GM12891 (cell line): ENCODE measurements at places on chromosomes 4 and X.

DNA sequence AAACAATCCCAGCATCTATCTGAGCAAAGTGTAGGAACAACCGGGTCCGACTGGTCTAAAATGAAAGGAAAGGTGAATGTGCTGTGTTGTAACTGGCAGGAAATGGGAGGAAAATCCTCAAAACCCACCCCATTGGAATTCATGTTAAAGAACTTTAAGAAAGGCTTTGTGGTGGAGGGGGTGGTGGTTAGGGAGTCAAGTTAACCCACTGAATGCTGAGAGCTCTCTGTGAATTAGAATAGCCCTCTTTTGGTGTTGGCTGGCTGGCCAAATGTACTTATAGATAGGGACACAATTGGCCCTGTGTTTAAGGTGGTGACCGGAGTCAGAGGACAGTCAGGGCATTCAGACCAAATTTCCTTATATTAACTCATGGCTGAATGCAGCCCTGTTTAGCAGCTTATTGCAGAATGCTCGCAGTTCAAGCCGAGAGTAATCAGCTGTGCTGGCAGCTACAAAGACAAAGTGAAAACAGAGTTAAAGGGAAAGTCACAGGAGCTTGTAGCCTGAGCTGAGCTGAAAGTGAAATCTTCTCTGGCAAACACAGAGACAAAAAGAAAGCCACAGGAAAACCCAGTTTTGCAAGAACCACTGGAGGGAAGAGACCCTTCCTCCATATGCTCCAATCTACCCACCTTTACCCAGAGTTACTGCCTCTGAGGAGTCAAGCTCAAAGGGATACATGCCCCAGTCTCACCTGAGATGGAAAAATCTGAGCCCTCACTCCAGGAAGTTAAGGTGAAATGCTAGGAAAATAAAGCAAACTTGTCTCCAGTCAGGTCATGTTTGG lies 38.5 kb upstream of the UGT2B7 start:
- no peak for DNase-seq

DNA sequence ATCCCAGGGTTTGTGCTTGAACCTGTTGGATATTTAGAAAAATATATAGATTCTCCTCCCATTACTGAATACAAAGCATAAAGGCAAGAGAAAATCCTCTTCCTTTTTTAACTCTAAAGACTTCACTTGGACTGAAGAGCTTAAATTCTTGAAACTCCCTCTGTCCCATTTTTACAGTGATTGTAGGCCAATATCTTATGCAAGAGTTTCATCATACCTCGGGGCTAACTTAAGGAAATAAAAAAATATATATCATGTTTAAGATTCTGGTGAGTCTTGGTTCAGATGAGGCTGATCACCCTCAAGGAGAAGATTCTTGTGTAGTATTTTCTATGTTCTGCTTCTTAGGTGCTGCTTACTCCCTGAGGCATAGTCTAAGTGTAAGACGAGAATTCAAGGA lies 1449.6 kb downstream of the C4orf33 start:
- DNase-seq, result no peak

- no peak for DNase-seq
Measured at GRCh38 chr4:177012918-177013545, 220.3 kb upstream of the VEGFC start.

- no peak for DNase-seq
Measured at GRCh38 chr4:89595125-89595789, 241.7 kb downstream of the SNCA start.

DNA sequence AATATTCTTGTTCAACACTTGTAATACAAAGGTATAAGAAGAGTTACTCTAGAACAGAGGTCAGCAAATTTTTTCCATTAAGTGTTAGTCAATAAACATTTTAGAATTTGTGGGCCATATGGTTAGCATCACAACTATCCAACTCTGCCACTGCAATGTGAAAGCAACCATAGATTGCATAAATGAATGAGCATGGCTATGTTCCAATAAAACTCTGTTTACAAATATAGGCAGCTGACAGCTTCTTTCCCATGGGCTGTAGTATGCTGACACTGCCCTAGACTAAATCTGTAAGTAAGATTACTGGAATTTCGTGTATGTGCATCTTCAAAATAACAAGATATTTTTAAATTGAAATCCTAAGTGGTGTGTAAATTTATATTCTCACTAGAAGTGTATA lies 73.7 kb downstream of the GABRA2 start:
- no peak for DNase-seq

DNA sequence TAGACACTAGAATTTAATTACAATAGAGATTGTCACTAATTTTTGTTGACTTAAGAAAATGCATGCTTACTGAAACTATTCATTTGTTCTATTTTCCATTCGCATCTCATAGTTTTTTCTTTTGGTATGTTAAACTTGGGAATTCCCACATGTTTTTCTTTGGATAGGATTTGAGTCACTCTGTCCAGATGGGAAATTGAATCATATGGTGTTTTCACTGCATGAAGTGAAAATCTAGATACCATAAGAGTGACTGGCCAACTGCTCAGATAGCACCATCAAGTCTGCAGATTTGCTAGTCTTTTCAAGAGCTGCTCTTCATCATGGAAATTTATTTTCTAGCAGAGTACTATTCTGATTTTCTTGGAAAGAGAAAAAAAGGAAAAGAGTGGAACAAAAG lies 172.6 kb downstream of the FAM47B start:
- DNase-seq, result no peak

- DNase-seq, result no peak
Measured at GRCh38 chrX:42837747-42838146, 59.8 kb upstream of the PPP1R2C start.

- no peak for DNase-seq
Measured at GRCh38 chr4:136524039-136524438, 1008.3 kb downstream of the PCDH18 start.

DNA sequence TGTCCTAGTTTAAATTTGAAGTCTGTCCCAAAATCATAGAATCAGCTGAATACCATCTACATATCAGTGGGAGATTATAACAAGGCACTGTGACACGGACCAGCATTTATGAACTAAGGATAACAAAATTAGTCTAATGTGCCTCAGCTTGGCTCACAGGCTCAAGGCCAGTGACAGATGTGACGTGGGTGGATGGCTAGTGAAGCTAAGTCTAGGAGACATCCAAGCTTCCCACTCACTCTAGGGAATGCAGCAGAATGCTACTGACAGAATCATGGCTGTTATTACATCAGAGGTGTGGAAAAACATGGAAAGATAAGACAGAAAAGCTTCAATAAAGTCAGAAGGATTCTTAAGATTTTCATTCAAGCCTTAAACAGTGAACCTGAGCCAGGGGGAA lies 329.9 kb downstream of the NAF1 start:
- DNase-seq, result no peak

- DNase-seq, result no peak
Measured at GRCh38 chr4:177239477-177239876, 70.2 kb upstream of the NEIL3 start.

- peak; percentile 36 for DNase-seq
Measured at GRCh38 chrX:134622056-134622812, 36.0 kb downstream of the PLAC1 start.
